ENCODE measurements at places on chromosomes 6 and 20.

- DNase-seq, result no peak
These were observed 58.0 kb downstream of the CD2AP start for GRCh38 chr6:47535316-47536225.

DNA sequence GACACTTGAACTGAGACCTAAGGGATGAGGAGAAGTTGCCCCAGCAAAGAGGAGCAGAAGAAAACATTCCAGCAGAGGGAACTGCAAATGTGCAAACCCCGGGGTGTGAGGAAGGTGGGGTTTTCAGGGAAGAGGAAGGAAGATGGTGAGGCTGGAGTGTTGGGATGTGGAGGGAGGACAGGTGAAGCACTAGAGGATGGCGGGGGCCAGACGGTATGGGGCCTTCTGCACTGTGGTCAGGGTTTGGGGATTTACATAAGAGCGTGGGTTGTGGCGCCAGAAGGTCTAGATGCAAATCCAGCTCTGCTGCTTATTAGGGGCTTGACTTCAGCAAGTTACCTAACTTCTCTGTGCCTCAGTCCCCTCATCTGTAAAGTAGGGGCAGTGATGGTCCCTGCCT, 16.0 kb downstream of the DLGAP4 start:
- DNase-seq, result no peak

DNA sequence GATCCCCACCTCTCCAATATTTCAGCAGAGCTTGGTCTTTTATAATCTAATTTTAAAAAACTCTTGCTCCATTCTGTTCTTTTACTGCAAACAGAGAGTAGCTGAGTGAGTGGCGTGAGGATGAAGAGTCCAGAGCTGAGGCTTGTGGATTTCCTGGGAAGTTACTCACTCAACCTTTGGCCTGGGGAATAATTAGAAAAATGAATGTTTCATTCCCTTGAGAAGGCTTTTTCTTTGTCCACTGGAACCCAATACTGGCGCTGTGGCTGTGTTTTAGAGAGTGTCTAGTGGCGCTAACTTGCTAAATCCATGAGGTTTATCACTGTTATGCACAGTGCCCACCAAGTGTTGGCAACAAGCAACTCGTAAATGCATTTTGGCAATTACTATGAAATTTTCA, 251.5 kb downstream of the HIVEP2 start:
- no peak for DNase-seq

- DNase-seq, result no peak
These were observed 135.3 kb upstream of the ARMC2 start for GRCh38 chr6:108712946-108713345.

DNA sequence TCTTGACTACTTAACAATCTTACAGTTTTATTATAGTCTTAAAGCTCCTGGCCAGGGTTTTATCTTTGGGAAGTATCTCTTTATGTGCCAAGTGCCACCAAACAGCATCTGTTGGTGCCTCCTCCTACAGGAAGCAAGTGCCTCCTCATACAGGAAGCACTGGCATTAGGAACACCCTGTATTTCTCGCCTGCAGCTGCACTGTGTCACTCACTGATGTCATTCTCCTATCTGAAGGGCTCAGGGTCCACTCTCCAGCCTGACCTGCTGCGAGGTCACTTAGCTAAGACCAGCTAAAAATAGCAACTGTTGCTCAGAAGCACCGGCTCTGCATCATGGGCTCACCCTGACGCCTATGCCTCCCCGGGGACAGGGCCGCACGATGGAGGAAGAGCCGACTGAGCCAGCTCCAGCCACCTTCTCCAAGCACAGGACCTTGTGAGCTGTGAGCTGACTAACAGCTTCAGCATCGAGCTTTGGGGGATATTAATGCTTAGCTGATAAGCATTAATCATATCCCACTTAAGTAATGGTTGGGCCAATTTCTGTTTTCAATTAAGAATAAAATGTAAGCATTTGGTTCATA, 66.3 kb upstream of the CD93 start:
- DNase-seq, result no peak

GRCh38 chr6:73644030-73644429, 9.8 kb downstream of the SLC17A5 start:
- no peak for DNase-seq

GRCh38 chr6:121521164-121521555, 85.7 kb downstream of the GJA1 start:
- no peak for DNase-seq

DNA sequence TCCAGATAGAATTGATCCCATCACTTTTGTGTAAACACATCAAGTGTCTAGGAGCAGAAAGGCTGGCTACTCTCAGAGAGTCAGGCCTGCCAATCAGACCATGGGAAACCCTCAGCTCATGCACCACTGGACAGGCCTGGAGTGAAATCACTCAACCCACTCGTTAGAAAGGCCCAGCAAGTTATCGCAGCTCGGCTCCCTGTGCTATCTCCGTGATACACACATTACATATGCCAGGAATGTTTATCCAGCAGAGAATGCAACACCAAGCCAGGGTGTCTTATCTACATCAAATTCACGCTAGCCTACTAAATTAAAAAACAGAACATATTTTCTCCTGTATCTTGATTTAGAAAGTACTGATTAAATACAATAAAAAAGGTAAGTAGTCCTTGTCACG, 232.4 kb upstream of the FOXQ1 start:
- no peak for DNase-seq

DNA sequence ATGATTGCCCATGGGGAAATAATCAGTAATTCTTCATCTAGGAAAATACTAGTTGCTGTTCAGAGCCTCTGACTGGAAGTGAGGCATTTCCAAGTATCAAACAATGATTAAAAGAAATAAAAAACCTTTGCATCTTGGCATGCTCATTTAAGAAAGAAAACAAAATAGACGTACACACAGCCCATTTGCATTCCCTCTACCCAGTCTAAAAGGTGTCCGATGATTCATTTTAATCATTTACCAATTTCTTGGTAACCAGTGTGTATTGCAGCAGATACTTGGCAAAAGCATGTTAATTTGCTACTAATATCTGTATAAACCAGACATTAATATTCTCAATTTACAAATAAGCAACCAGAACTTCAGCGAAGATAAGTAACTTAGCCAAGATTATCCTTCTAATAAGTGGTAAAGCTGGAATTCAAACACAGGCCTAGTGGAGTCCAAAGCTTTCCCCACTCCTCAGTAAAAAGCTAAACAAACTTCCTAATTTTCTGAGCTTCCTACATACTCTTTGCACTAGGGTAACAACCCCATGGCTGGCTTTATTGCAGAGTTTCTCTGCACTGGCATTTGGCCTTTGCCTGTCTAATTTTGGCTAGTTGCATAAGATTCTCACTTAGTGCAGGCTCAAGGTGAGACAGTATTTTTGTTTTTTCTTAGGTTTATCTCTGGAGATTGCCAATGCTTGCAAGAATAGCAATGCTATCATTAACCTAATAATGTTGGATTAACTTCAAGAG, 338.1 kb downstream of the PRKN start:
- DNase-seq, result no peak

DNA sequence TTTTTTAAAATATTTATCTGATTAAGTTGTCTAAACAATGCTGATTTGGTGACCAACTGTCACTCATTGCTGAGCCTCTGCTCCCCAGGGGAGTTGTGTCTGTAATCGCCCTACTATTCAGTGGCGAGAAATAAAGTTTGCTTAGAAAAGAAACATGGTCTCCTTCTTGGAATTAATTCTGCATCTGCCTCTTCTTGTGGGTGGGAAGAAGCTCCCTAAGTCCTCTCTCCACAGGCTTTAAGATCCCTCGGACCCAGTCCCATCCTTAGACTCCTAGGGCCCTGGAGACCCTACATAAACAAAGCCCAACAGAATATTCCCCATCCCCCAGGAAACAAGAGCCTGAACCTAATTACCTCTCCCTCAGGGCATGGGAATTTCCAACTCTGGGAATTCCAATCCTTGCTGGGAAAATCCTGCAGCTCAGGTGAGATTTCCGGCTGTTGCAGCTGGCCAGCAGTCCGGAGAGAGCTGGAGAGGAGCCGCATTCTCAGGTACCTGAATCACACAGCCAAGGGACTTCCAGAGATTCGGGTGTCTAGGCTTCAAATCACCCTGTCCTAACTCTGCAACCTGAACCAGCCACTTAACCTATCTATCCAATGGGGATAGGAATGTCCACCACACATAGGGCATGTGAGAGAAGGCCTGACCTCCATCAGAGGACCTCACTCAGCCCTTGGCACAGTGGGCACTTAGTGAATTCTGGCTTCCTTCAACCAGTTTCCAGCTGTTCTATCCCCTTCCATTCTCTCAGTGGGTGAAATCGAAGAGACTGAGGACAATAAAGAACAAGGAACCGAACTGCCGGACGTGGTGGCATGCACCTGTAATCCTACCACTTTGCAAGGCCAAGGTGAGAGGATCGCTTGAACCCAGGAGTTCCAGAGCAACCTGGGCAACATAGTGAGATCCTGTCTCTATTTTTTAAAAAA, 3.1 kb downstream of the TNF start:
- DNase-seq, result no peak

GRCh38 chr20:38473367-38473795, 738 bp downstream of the RALGAPB start:
- no peak for DNase-seq

GRCh38 chr6:89278956-89279355, 36.1 kb downstream of the GABRR2 start:
- DNase-seq, result no peak

DNA sequence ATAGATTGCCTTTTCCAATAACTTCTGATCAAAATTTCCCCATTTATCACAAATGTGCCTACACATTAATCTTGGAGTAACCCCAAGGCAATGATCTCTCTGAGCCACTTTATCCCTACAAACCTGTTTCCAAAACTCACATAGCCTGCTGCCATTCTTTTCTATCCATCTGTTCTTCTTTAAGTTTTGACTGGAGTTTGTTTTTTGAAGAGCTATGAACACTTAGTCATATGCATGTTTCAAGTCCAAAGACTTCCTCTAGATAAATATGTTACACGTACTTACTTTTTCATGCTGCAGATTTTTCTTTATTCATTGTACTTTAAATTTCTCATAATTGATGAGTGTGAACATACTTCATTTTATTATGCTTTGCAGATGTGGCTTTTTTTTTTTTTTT, 488.9 kb upstream of the CITED2 start:
- DNase-seq, result no peak

DNA sequence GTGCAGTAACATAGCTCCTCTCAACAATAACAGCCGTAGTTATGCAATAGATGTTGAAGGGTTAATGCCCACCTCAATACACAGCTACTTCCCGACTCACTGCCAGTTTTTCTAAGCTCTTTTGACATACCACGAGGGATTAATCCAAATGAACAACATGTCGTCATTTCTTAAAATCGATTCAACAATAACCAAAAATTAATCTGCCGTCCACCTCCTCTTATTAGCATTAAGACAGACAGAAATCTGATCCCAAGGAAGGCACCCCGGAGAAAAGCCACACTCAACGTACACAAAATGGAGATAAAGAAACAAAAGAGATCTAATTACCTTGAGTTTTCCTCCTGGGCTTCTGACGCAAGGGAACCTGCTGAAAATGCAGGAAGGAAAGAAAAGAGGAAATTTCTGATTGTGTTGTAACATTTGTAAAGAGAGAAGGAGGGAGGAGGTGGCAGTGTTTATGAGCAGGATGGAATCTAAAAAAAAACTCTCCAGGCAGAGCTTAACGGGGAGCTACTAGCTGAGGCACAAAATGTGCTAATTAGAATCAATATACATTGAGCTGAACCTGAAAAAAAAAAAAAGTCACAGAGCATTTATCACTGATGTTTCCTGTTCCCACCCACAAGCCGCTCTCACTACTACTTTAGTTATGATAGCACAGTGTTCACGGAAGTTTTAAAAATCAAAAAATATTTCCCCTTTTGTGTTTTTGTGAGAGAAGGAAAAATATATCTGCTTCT, 109.3 kb downstream of the IPCEF1 start:
- peak; percentile 39 for DNase-seq

DNA sequence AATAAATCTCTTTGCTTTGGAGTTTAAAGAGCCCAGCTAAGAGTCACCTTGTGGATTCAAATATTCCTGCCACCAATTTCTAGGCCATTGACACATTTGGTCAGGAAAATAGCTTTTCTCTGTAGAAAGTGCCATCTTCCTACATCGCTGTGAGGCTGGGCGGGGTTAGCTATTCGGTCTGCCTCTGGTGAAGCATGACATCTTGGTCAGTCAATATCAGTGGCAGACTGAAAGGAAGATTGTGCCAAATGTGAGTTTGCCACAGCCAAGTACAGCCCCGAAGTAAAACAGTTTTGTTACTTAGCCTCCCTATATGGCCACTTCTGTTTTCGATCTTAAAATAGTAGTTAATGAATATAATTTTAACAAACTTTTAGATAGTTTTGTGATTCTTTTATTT, 65.5 kb upstream of the FABP7 start:
- no peak for DNase-seq

- DNase-seq, result no peak
These were observed 9.5 kb upstream of the REV3L start for GRCh38 chr6:111492499-111492898.

- DNase-seq, result no peak
These were observed 9.2 kb downstream of the PPP1R3G start for GRCh38 chr6:5094327-5094726.

DNA sequence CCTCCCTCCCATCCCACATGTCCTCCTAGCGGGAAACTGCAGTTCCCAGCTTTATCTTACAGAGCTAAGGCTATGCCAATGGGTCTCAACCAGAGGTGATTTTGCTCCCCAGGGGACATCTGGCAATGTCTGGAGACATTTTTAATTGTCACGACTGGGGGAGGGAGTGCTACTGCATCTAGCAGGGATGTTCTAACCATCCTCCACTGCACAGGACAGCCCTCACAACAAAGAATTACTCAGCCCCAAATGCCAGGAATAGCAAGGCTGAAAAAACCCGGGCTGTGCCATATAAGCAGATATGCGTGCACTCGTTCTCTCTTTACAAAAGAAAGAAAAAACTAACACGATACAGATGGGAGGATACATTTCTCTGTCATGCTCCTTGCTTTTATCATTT, 8.5 kb downstream of the MRPS18A start:
- DNase-seq, result no peak
